ENCODE measurements at places on chromosomes 16 and 17.

- DNase-seq, result peak; percentile 91
Measured at GRCh38 chr17:3667366-3668278, 756 bp downstream of the TAX1BP3 start.

DNA sequence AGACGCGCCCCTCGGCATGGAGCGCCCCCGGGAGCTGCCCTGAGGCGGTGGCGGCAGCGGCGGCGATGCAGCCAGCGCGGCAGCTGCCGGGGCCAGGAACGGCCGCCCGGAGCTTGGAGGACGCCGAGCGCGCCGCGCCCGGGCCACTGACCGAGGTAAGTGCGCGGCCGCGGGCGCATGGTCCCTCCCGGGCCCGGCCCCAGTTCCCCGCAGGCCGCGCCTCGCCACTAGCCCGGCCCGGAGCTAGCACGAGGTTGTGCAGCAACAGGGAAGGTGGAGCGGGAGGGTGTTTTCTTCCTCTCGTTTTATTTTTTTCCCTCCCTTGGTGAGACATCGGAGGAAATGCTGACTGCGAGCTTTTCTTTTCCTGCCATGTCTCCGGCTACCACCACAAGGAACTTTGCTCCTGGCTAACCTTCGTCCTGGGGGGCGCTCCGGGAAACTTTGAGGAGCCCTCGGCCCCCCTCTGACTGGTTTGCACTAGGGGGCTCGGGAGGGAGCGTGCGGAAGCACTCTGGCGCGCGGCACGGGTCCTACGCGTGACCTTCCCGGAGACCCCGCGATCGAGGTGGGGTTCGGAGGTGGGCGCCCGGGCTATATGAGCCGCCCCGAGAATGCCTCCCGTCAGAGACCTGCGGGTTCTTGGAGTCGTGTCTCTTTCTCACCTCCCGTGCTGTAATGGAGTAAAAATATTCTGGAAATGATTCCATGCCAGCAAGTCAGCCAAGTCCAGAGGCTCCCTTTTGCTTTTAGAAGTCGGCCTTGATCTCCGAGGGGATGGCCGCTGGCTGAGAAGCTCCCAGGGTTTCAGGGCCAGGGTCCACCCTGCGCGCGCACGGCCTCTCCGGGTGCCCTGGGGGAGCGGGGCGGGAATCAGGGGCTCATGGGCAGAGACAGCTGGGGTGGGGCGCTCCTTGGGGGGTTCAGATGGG, 868 bp downstream of the KCNJ12 start:
- DNase-seq, result no peak

GRCh38 chr17:236641-237405, 55.4 kb upstream of the DOC2B start:
- no peak for DNase-seq

- DNase-seq, result no peak
Measured at GRCh38 chr17:34249478-34249877, 5.6 kb upstream of the CCL2 start.

DNA sequence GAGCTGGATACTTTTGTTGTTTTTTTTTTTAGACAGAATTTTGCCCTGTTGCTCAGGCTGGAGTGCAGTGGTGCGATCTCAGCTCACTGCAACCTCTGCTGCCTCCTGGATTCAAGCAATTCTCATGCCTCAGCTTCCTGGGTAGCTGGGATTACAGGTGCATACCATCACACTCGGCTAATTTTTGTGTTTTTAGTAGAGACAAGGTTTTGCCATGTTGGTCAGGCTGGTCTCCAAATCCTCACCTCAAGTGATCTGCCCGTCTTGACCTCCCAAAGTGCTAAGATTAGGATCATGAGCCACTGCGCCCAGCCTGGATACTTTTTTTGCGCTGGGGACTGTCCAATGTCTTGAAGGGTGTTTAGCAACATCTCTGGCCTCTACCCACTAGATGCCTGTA, 32.6 kb upstream of the XYLT1 start:
- no peak for DNase-seq

DNA sequence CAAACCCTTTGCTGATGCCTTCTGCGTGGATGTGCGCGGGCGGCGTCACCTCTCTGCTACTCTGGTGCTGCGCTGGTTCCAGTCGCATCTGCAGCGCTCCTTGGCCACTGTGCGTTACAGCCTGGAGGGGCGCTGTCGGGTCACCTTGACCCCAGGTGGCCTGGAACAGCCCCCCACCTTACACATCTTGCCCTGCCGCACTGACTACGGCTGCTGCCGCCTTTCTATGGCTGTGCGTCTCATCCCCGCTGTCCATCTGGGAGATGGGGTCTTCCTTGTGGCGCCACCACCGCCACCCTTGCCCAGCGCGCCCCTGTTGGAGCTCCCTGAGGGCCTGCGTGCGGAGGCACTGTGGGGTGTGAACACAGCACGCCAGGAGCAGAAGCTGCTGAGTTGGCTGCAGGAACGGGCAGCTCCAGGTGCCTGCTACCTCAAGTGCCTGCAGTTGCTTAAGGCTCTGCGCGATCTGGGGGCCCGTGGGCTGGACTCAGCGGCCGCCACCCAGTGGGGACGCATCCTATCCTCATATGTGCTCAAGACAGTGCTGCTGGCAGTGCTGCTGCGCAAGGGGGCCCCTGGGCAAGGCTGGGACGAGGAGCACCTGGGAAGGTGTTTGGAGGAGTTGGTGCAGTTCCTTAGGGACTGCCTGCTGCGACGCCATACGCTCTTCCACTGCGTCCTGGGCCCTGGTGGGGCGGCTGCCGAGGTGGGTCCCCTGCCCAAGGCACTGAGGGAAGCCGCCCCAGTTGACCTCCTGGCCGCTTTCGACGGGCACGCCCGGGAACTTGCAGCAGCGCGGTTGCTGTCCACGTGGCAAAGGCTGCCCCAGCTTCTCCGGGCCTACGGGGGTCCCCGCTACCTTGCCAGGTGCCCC, 1.6 kb downstream of the ITPRIPL2 start:
- DNase-seq, result no peak

DNA sequence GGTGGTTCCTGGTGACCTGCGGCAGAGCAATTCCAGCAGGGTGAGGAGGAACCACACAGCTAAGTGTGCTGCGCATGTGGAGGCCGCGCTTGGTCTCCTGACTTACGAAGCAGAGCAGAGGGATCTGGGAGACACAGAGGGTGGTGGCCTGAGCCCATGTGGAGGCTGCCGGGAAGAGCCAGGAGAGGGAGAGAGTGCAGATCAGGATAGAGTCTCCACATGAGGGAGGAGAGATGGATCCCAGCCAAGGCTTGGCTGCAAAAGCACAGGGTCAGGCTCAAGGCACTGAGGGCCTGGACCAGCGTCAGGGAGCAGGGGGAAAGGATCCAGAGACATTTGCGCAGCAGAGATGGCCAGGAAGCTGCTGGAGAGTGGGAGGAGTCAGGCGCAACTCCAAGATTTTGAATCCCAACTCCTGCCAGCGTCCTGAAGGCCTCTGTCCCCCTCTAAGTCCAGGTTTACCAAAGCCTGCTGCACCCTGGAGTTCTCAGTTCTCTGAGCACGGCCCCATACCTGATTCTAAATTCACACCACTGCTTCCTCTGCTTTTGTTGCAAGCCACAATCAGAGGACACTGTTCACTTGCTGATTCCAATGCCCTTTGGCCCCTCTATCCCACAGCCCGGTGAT, 11.3 kb upstream of the MLLT6 start:
- no peak for DNase-seq

GRCh38 chr16:31754998-31755615, 118.5 kb upstream of the ZNF267 start:
- no peak for DNase-seq

DNA sequence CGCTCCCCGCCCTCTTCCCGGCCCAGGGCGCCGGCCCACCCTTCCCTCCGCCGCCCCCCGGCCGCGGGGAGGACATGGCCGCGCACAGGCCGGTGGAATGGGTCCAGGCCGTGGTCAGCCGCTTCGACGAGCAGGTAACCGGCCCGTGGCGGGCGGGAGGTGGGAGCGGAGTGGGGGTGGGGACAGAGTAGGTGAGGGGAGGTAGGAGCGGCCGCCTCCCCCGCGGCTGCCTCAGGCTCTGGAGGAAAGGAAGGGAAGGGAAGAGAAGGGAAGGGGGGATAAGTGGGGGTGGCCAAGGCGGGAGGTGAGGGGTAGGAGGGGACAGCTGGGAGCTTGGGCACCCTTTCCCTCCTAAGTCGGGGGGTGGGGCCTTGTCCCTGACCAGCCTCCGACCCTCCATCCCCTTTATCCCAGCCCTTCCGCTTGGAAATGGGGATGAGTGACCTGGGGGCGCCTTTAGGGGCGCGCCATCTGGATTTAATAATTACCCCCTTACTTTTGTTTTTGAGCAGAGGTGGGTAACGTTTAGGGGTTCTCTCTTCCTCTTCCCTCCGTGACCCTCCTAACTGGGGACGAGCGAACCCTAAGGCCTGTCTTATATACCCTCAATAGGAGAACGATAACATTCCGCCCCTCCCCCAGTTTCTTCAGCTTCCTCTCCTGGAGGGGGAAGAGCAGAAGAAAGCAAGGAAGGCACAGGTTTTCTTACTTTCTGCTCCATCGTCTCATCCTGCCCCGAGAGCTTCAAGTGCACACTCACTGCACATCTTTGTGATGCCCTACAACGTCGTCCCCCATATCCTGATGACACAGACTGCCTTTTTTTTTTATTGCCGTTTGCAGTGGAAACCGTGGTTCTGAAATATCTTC, 694 bp downstream of the NF1 start:
- no peak for DNase-seq

GRCh38 chr17:34366529-34367107, 3.6 kb upstream of the CCL1 start:
- no peak for DNase-seq

DNA sequence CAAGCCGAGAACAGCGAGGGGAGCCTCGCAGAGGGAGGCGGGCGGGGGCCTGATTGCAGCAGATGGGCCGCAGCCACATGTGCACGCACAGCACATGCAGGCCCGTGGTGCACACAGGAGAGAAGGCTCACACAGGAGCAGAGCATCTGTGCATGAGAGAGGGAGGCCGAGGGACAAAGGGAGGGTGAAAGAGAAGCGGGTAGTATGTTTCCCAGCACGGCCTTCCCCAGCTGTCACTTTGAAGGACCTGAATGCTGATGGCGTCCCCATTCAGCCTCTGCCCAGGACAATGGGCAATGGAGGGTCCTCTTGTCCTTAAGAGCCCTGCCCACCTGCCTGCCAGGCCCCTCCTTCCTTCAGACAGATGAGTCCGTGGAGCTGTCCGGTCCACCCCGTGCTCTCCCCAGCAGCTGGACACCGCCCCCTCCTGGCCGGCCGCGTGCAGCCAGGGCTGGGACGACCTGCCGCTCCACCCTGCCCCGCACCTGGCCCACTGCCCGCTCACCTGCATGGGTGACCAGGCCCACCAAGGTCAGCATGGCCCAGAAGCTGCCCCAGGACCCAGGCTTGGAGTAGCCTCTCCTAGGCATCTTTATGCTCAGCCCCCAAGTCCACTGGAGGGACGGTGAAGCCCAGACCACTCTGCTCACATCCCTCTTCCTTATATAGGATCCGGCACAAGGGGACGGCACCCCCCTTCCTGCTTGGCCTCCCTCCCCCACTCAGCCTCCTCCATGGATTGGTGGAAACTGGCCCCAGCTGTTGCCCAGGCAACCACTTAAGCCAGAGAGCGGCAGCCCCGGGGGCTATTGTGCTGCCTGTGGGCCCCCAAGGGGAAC, at the start of gene BTBD17:
BTBD17 (minus strand) TSS at position 639 of the 839 bp plus-strand sequence; CDS start at position 590, 49 bp downstream.
- no peak for DNase-seq

GRCh38 chr16:23252310-23252709, 49.8 kb upstream of the SCNN1B start:
- DNase-seq, result no peak

GRCh38 chr17:30332057-30332542, 1.8 kb downstream of the TMIGD1 start:
- no peak for DNase-seq

DNA sequence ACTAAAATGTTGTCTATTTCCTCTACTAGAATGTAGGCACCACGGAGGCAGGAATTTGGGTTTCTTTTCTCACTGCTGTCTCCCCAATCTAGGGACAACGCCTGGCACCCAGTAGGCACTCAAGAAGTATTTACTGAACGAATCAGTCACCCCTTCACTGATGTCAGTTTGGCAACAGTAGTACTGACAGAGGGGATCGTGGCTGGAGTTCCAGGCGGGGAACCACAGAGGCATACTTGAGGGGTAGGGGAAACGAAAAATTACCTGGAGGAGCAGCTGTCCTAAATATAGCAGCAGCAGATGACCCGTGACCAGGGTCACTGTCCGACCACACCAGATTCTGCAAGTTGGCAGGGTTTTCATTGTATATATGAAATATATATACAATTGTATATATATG, 33.3 kb downstream of the TRIM25 start:
- no peak for DNase-seq

- no peak for DNase-seq
Measured at GRCh38 chr16:13155780-13156179, 254.4 kb downstream of the SHISA9 start.

GRCh38 chr17:41594363-41594915, 7.7 kb upstream of the KRT14 start:
- DNase-seq, result no peak

- DNase-seq, result no peak
Measured at GRCh38 chr16:58026139-58026704, 668 bp downstream of the MMP15 start.

DNA sequence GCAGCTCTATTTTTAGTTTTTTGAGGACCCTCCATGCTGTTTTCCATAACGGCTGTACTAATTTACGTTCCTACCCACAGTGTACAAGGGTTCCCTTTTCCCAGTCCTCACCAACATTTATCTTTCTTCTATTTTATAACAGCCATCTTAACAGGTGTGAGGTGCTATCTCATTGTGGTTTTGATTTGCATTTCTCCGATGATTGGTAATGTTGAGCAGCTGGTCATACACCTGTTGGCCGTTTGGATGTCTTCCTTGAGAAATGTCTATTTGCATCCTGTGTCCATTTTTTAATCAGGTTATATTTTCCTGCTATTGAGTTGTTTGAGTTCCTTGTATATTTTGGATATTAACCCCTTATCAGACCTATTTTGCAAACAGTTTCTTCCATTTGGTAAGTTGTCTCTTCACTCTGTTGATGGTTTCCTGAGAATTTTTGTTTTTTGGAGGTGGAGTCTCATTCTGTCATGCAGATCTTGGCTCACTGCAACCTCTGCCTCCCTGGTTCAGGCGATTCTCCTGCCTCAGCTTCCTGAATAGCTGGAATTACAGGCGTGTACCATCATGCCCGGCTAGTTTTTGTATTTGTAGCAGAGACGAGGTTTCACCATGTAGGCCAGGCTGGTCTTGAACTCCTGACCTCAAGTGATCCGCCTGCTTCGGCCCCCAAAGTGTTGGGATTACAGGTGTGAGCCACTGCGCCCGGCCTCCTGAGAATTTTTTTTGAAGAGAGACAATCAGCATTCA, 279.6 kb downstream of the SNX29 start:
- DNase-seq, result no peak

DNA sequence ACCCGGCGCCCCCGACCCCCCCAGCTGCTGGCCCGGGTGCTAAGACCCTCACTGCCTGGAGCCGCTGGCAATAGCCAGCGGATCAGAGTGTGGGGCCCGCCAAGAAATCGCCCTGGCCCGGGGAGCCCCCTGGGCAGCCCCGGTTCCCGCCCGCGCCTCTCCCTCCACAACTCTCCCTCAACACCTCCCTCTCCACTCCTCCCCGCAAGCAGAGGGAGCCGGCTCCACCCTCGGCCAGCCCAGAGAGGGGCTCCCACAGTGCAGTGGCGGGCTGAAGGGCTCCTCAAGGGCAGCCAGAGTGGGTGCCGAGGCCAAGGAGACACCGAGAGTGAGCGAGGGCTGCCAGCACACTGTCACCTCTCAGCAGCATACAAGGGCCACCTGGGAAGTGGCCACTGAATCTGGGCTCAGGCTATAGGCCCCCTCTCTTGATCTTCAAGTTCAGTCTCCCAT, 385.5 kb downstream of the SEC14L1 start:
- DNase-seq, result no peak

GRCh38 chr16:28520672-28521071, 14.0 kb upstream of the IL27 start:
- no peak for DNase-seq
